ENCODE measurements at places on chromosomes 2 and 18.
A peak's percentile ranks its signal among the peaks of the same experiment; 100 is the strongest.

- no peak for ATAC-seq
Measured at GRCh38 chr2:108923019-108923700, 65.9 kb downstream of the EDAR start.

DNA sequence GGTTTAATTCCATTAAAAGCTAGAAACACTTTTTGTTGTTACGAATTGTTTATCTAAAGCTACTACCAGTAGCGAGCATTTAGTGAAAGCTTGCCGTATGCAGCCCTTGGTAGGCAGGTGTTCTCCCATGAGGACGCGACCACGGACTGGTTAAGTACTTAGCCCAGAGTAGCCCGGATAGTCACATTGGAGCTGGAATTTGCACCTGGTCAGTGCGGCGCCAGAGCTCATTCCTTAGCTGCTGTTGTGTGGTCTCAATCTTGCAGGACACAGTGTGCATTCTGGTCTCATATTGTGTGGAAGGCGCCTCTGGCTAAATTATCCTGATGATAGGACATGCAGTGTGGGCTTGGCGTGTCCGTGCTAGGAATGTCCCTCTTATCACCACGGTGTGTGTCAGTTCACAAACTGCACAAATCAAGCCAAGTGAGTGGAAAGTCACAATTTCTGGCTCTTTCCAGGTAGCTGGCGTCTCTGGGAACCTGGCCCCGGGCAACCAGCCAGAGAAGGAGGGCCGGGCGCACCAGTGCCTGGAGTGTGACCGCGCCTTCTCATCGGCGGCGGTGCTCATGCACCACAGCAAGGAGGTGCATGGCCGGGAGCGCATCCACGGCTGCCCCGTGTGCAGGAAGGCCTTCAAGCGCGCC, 133.3 kb downstream of the ZNF236 start:
- no peak for ATAC-seq

DNA sequence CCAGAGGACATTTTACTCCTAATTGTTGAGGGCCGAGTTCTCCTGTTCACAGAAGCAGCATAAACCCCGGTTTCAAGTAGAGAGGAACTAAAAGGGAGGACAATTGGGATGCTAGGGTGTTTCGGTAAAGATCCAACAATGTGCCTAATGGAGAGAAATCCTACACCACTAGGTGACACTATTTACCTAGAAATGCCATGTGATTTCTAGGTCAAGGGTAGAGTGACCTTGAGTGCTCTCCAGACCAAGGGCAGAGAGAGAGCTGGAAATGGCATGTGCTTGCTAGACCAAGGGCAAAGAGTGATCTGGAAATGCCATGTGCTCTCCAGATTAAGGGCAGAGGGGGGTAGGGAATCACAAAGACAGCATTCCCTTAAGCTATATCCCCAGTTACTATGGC, 472.0 kb downstream of the DCDC2C start:
- no peak for ATAC-seq

DNA sequence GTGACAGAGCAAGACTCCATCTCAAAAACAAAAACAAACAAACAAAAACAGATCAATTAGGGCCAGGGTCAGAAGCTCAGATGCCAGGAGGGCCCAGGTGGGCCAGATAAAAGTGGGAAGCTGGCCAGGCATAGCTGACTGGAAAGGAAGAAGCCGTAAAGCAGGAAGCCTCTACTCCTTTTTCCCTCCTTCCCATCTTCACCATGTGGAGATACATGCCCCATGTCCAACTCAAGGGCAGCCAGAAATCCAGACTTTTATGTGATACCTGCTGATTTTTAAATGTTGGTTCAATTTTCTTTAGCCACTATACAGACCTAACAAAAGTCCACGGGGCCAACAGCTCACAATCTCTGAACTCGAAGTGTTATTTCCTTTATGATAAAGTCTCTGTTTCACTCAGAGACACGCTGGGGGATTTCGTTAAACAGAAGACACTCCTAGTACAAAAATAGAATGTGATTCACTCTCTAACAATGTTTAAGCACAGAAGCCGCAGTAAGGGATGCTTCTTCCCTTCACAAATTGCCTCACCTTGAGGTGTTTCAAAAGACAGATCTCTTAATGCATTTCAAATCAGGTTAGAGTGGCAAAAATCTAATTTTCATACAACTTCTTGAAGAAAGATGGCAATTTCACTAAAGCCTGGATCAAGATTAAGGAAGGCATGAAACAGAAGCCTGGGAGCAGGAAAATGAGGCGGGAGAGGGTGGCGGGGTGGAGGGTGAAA, 14.0 kb downstream of the TMEM247 start:
- peak; percentile 73 for ATAC-seq

DNA sequence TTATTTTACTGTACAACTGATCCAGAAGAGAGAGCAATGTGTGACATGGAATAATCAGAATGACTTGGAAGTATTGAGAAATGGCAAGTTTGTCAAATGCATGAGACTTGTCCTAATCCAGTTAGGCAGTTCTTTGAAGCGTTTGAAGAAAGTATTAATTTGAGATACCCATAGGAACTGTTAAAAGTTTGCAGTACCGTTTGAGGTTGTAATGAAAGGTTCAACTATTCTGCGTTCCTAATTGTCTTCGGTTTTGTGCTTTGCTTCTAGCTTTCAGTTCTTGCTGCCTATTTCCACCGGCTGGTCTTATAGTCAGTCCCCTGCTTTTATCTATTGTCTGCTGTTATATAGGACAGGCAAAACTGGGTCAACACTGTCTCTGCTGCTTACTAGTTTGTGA, 41.8 kb downstream of the COX7A2L start:
- ATAC-seq: no peak

- ATAC-seq: no peak
Measured at GRCh38 chr2:46248171-46248570, 49.0 kb upstream of the EPAS1 start.

DNA sequence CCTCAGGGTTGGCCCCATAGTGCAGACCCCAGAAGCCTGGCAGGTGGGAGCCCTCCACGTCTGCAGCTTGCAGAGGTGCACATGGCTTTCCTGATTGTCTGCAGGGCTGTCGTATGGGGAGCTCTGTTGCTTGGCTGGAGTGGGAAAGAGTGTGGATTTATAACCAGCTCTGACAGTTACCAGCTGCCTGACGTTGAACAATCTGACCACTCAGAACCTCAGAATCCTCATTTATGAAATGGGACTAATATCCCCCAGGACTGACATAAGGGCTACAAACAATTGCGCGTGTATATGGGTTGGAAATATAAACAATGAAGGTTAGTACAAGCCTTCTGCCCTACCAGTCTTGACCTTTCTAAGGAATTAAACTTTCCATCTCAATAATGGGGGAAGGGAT, 13.9 kb upstream of the PXDN start:
- no peak for ATAC-seq

- no peak for ATAC-seq
Measured at GRCh38 chr18:32763293-32763692, 9.5 kb downstream of the KLHL14 start.

DNA sequence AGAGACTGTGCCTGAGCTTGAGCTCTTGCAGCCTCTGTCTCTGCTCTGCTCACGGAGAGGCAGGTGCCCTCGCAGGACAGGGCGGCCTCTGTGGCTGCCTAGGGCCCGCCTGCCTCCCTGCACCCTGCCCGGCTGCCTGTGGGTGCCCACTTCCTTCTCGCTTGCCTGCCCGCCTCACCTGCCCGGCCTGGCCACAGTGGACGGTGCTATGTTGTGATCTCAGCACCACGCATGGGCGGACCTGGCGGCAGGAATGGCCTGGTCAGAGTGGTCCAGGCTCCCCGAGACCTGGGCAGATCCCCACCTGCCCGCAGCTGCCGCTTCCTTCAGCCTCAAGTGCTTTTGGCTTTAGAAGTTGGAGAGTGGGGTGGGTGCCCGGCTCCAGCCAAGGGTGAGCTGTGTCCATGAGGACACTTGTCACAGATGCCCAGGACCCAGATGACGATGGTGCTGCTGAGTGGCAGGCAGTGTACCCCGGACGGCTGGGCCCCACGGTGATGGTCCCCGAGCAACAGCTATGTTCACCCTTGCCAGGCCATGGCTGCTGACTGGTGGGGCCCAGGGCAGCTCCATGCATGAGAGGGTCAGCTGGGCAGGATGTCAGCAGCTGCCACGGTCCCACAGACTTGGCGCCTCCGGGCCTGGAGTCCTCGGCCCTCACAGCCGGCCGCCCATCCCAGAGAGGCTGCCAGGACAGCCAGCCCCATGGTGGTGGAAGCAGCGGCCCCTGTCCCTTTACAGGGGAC, 25.3 kb downstream of the RTP5 start:
- no peak for ATAC-seq

DNA sequence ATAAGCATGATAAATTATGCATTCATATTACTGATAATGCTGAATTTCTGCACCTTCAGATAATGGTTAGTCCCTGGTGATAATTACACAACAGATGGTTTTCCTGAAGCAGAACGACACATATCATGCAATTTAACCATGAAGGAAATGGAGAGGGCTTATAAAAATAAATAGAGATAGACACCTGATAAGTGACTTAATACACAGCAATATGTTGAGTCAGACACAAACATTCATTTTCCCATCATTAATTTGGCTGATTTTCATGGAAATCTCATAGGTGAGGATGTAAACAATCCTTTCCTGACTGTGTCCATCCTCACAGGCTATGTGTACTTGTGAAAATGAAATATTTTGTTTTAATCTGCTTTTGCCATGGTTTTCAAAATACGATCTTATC, 36.9 kb upstream of the DSEL start:
- no peak for ATAC-seq

GRCh38 chr2:155310589-155310988, 612.1 kb downstream of the KCNJ3 start:
- ATAC-seq: no peak

DNA sequence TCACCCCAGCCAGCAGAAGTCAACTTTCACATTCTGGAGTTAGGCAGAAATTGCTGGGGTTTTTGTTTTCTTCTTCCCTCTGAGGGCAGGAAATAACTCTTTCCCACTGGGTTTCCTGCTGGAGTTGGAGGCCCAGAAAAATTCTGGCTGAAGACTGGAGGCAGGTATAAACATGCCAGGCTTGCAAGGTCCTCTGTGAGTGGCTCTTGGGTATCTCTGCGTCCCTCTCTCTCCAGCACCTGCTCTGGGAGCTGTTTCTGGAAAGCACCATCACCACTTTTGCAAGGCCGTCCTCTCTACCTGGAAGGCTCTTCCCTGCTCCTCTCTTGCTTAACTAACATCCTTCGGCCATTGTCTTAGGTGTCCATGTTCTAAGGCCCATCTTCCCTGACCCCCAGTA, 91.0 kb downstream of the MCFD2 start:
- ATAC-seq: no peak

DNA sequence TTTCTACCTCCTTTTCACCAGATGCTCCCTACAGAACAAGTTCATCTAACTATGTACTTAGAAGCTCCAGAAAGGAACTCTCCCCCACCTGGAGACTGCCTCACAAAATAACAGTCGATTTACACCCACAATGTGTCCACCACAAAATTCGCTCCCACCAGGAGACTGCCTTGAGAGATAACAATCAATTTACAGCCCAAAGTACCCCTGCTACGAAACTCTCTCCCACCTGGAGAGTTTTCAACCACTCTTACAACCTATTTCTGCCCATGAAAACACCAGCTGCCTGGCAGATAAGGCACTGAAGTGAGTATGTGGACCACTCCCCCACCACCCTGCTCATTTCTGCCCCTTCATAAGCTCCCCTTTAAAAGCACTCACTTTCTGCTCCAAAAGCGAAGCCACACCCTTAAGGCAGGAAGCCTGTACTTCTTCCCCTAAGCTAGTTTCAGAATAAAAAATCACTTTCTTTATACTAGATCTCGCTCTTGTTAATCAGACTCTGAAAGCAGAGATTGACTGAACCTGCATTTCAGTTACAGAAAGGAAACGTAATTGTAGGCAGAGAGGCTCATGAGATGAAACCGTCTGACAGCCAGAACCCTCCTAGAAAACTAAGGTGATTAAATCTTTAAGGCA, 94.4 kb upstream of the RBBP8 start:
- peak; percentile 93 for ATAC-seq

GRCh38 chr2:140593132-140593531, 1537.7 kb downstream of the LRP1B start:
- no peak for ATAC-seq

- peak; percentile 61 for ATAC-seq
Measured at GRCh38 chr18:63439334-63439733, 17.1 kb upstream of the VPS4B start.

- ATAC-seq: no peak
Measured at GRCh38 chr2:128798502-128799283, 480.0 kb upstream of the HS6ST1 start.

GRCh38 chr2:157061799-157062198, 195.7 kb upstream of the GALNT5 start:
- no peak for ATAC-seq

GRCh38 chr2:176733698-176734430, 464.6 kb downstream of the MTX2 start:
- ATAC-seq: no peak

Data from activated T-helper 17 cell treated with anti-CD3 and anti-CD28 coated beads, Interleukin-2, amount 50 U/mL, for 72 hours (primary cell).